ENCODE measurements at places on chromosomes 2 and 18. TPM values are rescaled to one million over a fixed set of nuclear protein-coding genes. Genes with fewer than 3 reads are reported as not detected.

SCG2 gene
- total RNA-seq, result 0.61 TPM

DNA sequence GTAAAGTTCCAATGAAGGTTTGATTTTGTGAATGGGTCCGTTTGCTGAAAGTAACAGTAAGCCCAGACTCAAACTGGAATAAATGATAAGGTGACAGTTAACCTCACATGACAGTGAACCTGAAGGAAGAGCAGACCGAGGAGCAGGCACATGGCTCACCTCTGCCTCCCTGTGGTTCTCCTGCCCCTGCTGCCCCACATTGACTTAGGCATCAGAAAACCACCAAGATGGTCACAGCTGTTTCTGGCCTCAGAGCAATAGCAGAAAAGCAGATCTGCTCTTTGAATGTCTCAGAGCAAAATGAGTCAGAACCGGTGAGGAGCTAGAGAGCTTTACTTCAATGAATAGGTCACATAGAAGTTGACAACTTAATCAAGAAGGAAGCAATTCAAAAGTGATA lies 487.6 kb downstream of the METTL4 start:
- H3K36me3 ChIP-seq, result no peaks in the 10 kb centered on the region
- no peaks in the 10 kb centered on the region for H3K4me1 ChIP-seq
- H3K27ac ChIP-seq, result no peak overlapping the region
- DNase-seq, result no peak
- no peak overlapping the region for H3K4me3 ChIP-seq
- H3K27me3 ChIP-seq, result no peaks in the 10 kb centered on the region

DNA sequence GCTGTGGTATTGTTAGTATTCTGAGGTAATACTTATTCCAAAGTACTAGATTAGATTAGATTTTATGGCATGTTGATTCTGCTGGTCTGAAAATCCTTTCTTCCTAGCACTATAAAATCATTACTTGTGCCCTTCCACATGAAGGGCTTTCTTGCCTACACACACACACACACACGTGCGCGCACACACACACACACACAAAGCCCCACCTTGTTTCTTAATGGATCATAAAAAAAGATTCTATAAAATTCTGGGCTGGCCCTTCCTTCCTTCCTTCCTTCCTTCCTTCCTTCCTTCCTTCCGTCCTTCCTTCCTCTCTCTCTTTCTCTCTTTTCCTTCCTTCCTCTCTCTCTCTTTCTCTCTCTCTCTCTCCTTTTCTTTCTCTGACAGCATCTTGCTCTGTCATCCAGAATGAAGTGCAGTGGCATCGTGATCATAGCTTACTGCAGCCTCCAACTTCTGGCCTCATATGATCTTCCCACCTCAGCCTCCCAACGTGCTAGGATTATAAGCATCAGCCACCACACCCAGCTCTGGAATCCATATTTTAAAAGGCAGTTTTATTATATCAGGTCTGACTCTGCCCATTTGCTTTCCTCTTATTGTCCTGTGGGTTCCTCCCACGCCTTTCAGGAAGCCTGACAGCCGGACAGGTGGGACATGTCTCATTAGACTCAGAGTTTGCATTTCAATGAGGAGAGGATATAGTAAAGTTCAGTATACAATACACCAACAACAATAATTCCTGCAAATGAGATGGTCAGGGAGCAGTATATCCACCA lies 321.1 kb downstream of the PIK3C3 start:
- H3K4me3 ChIP-seq, result no peak overlapping the region
- H3K36me3 ChIP-seq, result no peaks in the 10 kb centered on the region
- no peak for DNase-seq
- H3K27ac ChIP-seq, result no peak overlapping the region
- no peaks in the 10 kb centered on the region for H3K4me1 ChIP-seq

DNA sequence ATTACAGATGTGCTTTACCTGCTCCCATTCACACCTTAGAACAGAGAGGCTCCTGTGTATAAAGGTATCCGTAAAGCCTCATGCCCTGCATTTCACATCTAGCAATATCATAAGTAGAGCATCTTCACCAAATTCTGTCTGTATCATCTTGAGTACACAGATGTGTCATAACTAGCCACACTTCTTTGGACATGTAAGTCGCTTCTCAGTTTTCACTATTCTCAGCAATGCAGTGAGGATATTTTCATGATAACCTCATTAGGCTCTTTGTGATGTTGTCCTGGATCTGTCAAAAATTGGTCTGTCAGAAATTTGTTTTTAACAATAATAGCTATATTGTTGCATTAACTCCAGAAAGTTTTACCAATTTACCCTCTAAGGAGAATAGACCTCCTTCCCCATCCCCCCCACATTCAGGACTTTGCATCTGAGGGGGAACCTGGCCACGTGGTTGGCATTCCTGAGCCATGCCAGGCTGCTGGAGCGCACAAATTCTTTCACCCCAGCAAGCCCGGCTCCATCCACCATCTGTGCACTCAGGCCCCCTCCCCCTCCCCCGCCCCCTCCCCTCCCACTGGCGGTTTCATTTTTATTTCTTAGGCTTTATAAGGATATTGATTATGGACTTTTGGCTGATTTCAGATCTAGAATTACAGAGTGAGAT lies 34.1 kb downstream of the AGAP1 start:
- peaks cover 4% of the 10 kb centered on the region for H3K4me1 ChIP-seq
- H3K27ac ChIP-seq, result no peak overlapping the region
- H3K4me3 ChIP-seq, result no peak overlapping the region
- H3K27me3 ChIP-seq, result no peaks in the 10 kb centered on the region
- peak; percentile 34 for DNase-seq
- H3K36me3 ChIP-seq, result no peaks in the 10 kb centered on the region

- DNase-seq, result no peak
- H3K36me3 ChIP-seq, result no peaks in the 10 kb centered on the region
- no peaks in the 10 kb centered on the region for H3K27me3 ChIP-seq
Observed at GRCh38 chr2:102520009-102520408, 47.0 kb downstream of the SLC9A4 start.

- no peaks in the 10 kb centered on the region for H3K27me3 ChIP-seq
- no peaks in the 10 kb centered on the region for H3K36me3 ChIP-seq
- H3K27ac ChIP-seq, result no peak overlapping the region
- DNase-seq, result peak; percentile 49
- H3K4me3 ChIP-seq, result no peak overlapping the region
Observed at GRCh38 chr18:48638896-48639771, 100.3 kb downstream of the CTIF start.

DNA sequence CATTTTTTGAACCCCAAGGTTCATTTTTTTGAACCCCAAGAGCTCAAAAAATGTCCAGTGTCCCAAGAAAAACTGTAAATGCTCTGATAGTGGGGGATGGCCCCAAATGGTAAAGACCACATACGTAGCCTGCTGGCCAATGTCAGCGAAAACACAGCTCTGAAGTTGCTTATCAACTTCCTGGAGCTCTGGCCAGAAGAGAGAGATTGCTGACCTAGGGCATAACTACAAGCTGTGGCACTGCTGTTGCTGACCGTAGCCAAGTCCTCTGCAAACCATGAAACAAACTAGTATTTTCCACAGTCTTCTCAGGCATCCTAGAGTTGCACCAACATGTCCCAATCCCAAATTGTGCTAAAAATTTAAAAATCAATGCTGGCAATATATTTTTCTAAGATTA lies 50.9 kb downstream of the REEP1 start:
- H3K4me3 ChIP-seq, result no peak overlapping the region
- H3K27ac ChIP-seq, result no peak overlapping the region
- H3K27me3 ChIP-seq, result no peaks in the 10 kb centered on the region
- no peaks in the 10 kb centered on the region for H3K4me1 ChIP-seq
- peak; percentile 5 for DNase-seq

NEB gene
- total RNA-seq, result 1.9 TPM

- H3K27me3 ChIP-seq, result no peaks in the 10 kb centered on the region
- H3K4me1 ChIP-seq, result no peaks in the 10 kb centered on the region
- H3K27ac ChIP-seq, result no peak overlapping the region
- no peak overlapping the region for H3K4me3 ChIP-seq
- H3K36me3 ChIP-seq, result no peaks in the 10 kb centered on the region
- DNase-seq, result no peak
Observed at GRCh38 chr2:170215021-170215420, 37.1 kb downstream of the MYO3B start.

ASIC4 gene
- total RNA-seq, result 0.55 TPM

SDC1 gene
- 148 TPM for total RNA-seq

DCC gene
- 7.1 TPM for total RNA-seq

ERBB4 gene
- 22.6 TPM for total RNA-seq
